ENCODE measurements at places on chromosomes 12 and 14. TPM values are rescaled to one million over a fixed set of nuclear protein-coding genes. Genes with fewer than 3 reads are reported as not detected.

PTHLH gene
- total RNA-seq, result 3.4 TPM

GRCh38 chr12:71041476-71041875 is 116.3 kb downstream of the TSPAN8 start:
- DNase-seq, result no peak

RDH12 gene
- 0.10 TPM for total RNA-seq

GPR84 gene
- total RNA-seq, result not detected

- no peak for DNase-seq
Measured at GRCh38 chr12:98697209-98697608, 52.1 kb downstream of the APAF1 start.

DNA sequence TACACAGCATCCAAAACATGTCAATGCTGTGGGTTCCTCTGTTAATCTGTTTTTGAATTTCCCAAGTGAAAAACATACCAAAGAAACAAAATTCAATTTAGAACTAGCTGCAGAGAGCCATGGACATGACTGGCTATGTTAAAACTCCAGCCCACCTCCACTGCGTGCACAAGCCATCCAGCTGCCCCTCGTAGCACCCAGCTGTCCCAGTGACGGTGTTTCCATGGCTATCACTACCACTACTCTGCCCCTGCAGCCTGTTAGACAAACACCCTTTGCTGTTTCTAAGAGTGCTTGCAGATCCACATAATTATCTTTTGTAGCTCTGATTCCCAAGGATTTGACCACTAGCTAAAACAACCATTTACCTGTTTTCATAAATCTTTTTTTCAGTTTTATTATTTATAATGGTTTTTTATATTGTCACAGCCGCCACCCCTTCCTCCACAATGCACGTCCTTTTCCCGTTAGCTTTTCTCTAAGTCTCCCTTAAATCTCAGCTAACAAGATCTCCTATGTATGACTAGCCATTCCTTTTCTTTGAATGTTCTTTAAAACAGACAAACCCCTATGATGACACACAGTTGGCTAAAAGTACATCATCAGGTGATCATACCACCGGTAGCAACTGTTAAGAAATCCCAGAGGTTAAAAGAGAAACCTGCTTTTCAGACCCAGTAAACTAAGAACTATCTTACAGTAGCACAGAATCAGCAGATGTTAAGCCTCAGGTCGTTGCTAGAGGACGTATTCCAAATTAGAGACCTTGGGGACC is 37.8 kb upstream of the NAA30 start:
- DNase-seq, result peak; percentile 17

- no peak for DNase-seq
Measured at GRCh38 chr12:57210926-57211692, 5.5 kb upstream of the NXPH4 start.

DNA sequence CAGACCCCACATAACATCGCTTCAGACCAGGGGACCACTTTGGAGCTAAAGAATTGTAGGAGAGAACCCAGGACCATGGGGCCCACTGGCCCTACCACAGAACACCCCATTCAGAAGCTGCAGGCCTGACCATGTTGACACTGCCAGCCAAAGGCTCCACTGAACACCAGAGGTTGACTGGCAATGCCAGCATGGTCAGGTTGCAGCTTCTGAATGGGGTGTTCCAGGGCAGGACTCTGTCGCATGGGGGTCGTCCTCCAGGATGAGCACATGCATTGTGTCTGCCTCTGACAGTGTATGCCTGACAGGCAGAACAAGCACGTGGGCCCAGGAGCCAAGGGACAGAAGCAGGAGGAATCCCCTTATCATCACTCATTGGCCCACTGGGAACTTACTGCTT is 34.1 kb downstream of the DIO3 start:
- DNase-seq, result no peak

FLVCR2 gene
- 6.9 TPM for total RNA-seq

SLC4A8 gene
- 1.2 TPM for total RNA-seq

DNA sequence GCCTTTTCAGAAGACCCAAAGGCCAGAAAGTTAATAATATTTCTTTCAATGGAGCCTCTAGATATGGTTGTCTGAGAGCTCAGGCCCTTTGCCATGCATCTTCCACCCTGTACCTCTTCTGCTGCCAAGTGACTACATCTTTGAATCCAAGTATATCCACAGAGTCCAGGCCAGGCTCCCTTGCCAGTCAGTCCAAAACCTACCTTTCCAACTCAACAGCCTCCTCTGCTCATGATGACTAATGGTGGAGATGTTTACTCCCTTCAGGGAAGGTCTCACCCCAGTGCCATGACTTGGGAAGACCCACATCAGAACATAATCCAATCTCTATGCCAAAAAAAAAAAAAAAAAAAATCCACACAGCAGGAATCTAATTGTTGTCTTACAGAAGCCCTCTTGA is 20.4 kb downstream of the TTC9 start:
- no peak for DNase-seq

GRCh38 chr12:14714437-14714836 is 18.0 kb upstream of the GUCY2C start:
- no peak for DNase-seq

DNA sequence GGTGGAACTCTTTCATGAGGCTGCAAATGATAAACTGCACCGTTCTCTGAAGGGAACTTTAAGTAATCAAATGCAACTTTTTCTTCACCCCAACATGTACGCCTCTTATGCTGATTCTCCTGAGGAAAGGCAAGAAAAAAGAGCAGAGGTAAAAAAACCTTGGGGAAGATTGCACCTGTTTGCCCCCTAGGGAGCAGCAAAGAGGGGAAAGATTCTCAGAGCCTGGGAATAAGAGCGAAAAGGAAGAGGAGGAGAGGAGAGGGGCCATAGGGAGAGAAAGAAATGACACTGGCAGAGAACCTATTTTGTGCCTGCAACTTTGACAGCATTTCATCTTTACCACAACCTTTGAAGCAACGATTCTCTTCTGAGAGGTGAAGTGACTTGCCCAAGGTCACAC is 254.6 kb downstream of the KSR2 start:
- no peak for DNase-seq

GRCh38 chr14:61568572-61569011 is 126.7 kb upstream of the HIF1A start:
- DNase-seq, result no peak

- no peak for DNase-seq
Measured at GRCh38 chr12:85156569-85156968, 120.4 kb downstream of the LRRIQ1 start.

GRCh38 chr12:22687361-22688076 is 62.5 kb downstream of the ETNK1 start:
- peak; percentile 18 for DNase-seq

GRCh38 chr12:7137908-7138307 is 7.7 kb downstream of the CLSTN3 start:
- DNase-seq, result no peak

SLCO1B1 gene
- not detected for total RNA-seq

RPL10L gene
- total RNA-seq, result not detected

DNA sequence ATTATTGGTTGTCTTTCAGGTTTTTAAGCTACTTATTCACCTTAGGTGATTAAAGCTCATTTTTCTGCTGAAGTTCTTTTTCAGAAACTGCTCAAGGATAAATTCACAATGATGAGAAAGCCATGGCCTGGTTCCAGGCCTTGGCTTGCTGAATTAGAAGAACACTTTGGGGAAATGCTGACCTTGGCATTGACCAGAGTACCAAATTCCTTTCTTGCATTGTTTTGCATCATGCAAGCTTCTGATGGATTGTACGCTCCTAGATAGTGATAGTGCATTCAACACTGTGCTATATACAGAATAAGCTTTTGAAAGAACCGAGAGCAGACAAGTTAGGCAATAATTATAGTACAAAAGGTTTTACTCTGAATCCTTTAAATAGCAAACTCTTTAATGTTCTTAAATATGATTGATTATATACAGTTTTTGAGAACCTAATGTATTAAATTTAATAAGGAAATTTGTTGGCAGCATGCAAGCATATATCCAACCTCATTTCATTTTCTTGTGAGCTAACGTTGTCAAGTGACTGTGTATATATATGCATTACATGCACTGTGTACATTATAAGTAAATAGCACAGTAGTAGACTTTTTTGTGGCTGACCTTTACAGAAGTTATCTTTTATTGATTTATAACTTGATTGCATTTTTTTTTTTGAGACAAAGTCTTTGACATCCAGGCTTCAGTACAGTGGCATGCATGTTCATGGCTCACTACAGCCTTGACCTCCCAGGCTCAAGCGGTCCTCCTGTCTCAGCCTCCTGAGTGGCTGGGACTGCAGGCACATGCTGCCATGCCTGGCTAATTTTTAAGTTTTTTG is 99.2 kb downstream of the DIP2B start:
- DNase-seq, result peak; percentile 20

DNA sequence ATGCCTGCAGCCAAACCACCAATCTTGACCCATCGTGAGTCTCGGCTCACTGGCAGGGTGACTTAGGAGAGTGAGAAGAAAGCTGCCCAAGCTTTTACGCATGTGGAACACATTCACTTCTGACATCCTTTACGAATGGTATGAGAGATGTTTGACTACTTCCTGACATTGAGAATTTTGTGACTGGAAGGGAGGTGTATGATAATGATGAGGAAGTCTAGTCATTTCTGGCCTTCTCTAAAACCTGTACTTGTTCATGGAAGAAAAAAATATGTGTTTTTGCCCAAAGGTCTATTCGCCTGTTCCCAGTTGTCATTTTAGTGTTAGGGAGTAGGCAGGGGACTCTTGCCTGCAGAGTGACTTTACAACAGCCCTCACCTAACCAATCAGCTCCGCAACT is 227.2 kb upstream of the ATP2B1 start:
- no peak for DNase-seq

- DNase-seq, result peak; percentile 58
Measured at GRCh38 chr14:36989806-36990205, 182.6 kb downstream of the SLC25A21 start.

DNA sequence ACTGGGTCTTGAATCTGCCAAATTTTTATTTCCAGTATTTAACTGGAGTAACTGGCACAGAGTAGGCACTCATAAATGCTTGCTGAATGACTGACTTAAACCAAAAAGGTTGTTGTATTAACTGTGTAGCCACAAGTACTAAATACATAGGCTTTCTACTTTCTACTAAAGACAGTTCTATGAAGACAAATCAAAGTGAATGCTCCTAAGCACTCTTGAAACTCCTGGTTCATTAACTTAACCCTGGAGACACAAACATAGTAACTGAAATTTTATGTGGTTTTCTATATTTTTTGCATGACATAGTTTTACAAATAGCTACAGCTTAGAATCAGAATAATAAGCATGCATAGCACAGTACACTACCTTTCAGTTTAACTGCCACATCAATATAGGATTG is 70.4 kb downstream of the TXNDC16 start:
- DNase-seq, result no peak

- no peak for DNase-seq
Measured at GRCh38 chr12:128314611-128315010, 47.6 kb downstream of the TMEM132C start.

- no peak for DNase-seq
Measured at GRCh38 chr12:121831571-121832245, 27.0 kb downstream of the HPD start.

MIA2 gene
- total RNA-seq, result 46.9 TPM

CAPZA3 gene
- total RNA-seq, result not detected

DNA sequence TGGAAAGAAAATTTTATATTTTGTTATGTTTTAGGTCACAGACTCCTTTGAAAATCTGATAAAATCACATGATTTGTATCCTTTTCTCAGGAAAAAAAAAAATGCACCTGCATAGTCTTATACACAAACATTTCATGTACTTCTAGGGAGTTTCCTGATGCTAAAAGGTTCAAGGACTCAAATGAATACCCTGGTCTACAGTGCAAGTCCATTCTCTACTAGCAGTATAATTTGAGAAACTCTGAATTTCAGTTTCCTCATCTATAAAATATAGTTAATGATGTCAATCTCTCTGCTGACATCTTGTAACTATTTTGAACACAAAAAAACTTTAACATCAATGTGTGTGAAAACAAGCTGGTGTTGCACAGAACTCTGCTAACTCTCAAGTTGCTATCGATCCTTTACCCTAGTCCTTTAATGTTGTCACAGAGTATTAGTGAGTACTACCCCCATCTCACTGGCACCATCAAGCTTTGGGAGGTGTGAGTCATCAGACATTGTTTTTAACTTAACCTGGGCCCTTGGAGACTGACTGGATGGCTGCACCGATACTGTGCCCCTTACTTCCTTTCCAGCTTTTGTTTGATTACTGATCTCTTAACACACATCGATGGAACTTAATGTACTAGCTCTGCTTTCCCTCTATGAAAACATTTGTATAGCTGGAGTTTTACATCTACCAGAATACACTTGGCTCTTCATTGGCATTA is 251.9 kb upstream of the SOX5 start:
- DNase-seq, result no peak

Measured in tongue (tissue), 3 donors.